Activated CD4-positive, alpha-beta T cell treated with anti-CD3 and anti-CD28 coated beads, Interleukin-2, amount 50 U/mL, for 16 hours (primary cell): ENCODE measurements at places on chromosomes 3 and 15.

DNA sequence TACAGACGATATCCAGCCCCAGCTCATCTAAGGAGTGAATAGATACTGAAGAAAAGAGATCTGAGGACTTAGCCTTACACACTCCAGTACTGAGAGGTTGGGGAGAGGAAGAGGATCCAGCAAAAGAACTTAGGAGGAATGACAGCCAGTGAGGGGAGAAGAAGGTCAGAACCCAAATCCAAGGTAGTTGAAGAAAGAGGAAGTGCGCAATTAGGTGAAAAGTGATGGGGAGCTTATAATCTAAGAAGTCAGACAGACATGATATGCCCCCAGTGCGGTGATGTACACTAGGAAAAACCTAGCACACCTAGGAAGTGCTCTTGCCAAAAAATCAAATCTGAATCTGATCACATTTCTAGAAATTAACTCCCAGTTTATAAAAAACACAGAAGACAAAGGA lies 20.6 kb downstream of the ENTPD3 start:
- no peak for DNase-seq

DNA sequence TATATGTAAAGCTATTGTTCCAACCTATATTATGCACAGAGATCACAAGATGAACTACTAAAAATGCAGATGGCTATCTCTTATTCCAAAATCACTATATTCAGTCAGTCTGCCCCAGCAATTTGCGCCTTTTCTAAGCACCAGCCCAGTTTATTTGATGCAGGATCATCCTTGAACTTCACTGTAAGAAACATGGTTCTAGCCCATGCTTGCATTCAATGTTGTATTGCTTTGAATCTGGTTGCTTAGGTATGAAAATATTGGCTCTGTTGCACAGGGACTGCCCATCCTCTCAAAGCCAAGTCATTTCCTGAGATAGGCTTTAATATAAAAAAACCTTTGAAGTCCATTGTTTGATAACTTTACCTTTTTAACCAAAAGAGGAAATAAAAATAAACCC lies 170.5 kb upstream of the LRIG1 start:
- DNase-seq = no peak

DNA sequence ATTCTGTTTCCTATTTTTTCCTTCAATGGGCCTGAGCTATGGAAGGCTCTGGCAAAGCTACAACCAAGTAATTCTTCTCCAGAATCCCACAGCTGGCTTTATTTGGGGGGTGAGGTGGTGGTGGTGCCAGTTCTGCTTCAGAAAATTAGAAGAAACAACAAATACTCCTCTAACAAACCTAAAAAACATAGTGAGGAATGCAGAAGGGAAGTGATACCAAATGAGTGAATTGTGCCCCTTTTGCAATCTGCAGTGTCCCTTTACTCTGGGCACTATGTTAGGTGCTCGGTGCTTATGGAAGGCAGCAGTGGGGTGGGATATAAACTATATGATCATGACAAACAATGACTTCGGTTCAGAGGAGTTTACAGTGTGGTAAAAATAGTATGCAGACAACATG lies 90.4 kb upstream of the ROPN1 start:
- no peak for DNase-seq

DNA sequence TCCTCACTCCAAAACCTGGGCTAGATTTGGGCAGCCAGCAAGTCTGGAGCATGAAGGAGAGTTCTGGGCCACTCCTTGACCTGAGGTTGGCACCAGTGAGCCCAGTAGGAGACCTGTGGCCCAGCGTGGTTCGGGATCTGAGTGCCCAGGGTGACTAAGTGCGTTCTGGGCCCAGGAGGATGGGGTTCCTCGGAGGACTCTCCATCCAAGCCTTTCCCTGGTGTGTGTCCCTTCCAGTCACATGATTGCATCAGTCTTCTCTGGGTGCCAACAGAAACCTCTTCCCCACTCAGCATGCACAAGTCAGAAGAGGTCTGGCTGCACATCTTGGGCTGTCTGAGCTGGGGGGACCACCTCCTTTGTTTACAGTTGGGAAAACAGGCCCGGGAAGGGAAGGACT lies 14.9 kb downstream of the TMEM43 start:
- DNase-seq = no peak

DNA sequence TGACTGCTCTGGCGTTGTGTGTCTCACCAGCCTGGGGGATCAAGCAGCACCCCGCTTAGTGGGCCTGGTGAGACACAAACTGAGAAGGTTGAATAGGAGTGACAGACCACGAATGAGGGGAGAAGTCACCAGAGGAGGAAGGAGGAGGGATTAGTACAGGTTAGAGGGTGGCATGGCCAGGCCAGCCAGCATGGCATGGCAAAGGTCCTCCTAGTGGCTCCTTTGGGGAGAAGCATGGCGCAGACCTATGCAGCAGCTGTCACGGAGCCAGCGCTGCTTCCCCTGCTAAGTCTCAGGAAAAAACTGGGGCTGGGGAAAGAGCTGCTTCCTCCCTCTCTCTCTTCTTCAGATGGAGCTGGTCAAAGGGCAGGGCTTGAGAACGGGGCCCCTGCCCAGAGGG lies 48.6 kb downstream of the ZDHHC3 start:
- no peak for DNase-seq

GRCh38 chr3:126056681-126057500 lies 27.0 kb downstream of the SLC41A3 start:
- no peak for DNase-seq

- no peak for DNase-seq
These were observed 40.9 kb downstream of the SNX4 start for GRCh38 chr3:125479091-125479490.
